Bladder microvascular endothelial cell (primary cell): ENCODE measurements at places on chromosomes 3 and 15. TPM values are rescaled to one million over a fixed set of nuclear protein-coding genes. Genes with fewer than 3 reads are reported as not detected.

Gene RARB
- 18.5 and 25.7 TPM in 2 replicates for total RNA-seq

Gene PAQR9
- total RNA-seq: not detected in 2 replicates

Gene MASP1
- total RNA-seq: 0.19 and 1.6 TPM in 2 replicates

Gene TPRG1
- not detected in 2 replicates for total RNA-seq

Gene PCOLCE2
- 0.49 and 0.50 TPM in 2 replicates for total RNA-seq

Gene SH3GL3
- total RNA-seq: not detected in 2 replicates

Gene GHSR
- total RNA-seq: not detected in 2 replicates

Gene DNAH1
- 1.5 and 7.0 TPM in 2 replicates for total RNA-seq

Gene SLC12A1
- not detected in 2 replicates for total RNA-seq

Gene DCP1A
- 6.5 and 16.1 TPM in 2 replicates for total RNA-seq

Gene MESD
- total RNA-seq: 11.5 and 22.5 TPM in 2 replicates

Gene FAM3D
- total RNA-seq: 0.16 and 0.25 TPM in 2 replicates

Gene RASL12
- 0.16 TPM in 1 of 2 replicates, not detected in the other for total RNA-seq

Gene FAM107A
- total RNA-seq: 1.8 and 13.9 TPM in 2 replicates

Gene CPN2
- total RNA-seq: not detected in 2 replicates

Gene BOC
- 0.13 TPM in 1 of 2 replicates, not detected in the other for total RNA-seq

Gene FRMD5
- 0.49 and 15.6 TPM in 2 replicates for total RNA-seq

Gene OR4M2
- total RNA-seq: not detected in 2 replicates

Gene FAM81A
- under 0.01 and 0.06 TPM in 2 replicates for total RNA-seq

Gene LCTL
- not detected in 2 replicates for total RNA-seq

Gene CXCR6
- total RNA-seq: not detected in 2 replicates

Gene GOLGA6L26
- total RNA-seq: not detected in 2 replicates

Gene ILDR1
- total RNA-seq: not detected in 2 replicates

Gene CNTN4
- 0.19 TPM in 1 of 2 replicates, not detected in the other for total RNA-seq

Gene THBS1
- total RNA-seq: 2,994 and 14,705 TPM in 2 replicates

Gene MYD88
- 10.4 and 25.5 TPM in 2 replicates for total RNA-seq

Gene MCTP2
- 0.32 and 13.4 TPM in 2 replicates for total RNA-seq

Gene HMCES
- total RNA-seq: 25.4 and 30.0 TPM in 2 replicates

Gene CKMT1A
- not detected in 2 replicates for total RNA-seq

Gene AQR
- 13.0 and 29.9 TPM in 2 replicates for total RNA-seq
